ENCODE measurements at places on chromosomes 5 and 9.
A peak's percentile ranks its signal among the peaks of the same experiment; 100 is the strongest.

DNA sequence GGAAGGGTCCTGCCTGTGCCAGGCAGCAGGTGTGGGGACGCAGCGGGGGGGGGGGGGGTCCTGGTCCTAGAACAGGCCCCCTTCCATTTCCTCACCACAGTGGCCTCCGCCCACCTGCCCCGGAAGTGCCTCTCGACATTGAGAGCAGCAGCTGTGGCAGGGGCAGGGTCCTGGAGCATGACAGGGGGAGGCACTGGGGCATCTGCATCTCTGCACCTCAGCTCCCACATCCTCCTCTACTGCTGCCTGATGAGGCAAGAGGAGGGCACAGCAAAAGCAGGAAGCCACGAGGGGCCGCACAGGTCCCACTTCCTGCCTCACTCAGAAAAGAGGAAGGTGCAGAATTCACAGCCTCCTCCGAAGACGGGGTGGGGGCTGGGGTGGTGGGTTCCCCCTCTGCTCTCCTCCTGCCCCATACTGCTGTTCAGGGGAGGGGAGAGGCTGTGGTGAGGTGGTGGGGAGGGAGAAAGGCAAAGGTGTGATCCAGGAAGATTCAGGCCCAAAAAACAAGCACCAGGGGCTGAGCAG, 14.8 kb downstream of the AKNA start:
- DNase-seq = peak; percentile 86

GRCh38 chr9:131178382-131178781, 53.0 kb downstream of the NUP214 start:
- DNase-seq = peak; percentile 78

DNA sequence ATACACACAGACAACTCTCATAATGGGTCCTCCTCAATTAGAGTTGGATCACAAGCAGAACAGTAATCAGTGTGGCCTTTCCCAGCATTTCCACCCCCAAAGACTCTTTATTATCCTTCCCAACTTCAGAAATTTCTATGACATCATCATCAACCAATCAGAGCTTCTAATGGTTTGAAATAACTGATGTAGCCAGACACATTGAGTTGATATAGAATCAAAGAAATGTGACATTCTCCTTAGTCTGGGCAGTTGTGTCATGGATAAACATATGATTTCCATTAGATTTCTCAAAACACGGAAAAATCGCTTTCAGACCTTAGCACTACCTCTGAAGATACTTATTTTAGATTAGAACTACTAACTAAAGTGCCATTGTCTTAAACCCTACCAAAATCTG, 75.7 kb upstream of the NFIB start:
- DNase-seq = no peak

DNA sequence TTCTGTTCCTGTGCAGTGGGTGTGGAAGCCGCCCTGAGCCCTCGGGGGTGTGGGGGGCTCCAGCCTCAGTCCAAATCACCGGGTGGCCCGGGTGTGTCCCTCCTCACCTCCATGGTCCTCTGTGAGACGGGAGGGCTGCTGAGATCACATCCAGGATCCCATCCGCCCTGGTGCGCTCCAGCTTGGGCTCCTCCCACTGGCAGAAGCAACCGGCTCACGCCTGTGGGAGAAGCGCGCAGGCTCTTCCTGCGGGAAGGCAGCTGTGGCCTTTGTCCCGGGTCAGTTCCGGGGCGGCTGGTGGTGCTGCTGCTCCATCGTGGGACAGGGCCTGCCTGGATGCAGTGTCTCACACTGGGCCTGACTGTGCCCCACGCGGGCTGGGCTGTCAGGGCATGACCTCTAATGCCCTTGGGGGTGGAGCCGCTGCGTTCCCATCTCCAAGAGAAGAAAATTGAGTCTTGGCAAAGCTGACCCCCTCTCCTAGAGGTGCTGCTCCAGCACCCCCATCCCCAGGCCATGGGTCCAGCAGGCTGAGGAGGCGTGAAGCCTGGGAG, 18.5 kb downstream of the OLFM1 start:
- DNase-seq = no peak

DNA sequence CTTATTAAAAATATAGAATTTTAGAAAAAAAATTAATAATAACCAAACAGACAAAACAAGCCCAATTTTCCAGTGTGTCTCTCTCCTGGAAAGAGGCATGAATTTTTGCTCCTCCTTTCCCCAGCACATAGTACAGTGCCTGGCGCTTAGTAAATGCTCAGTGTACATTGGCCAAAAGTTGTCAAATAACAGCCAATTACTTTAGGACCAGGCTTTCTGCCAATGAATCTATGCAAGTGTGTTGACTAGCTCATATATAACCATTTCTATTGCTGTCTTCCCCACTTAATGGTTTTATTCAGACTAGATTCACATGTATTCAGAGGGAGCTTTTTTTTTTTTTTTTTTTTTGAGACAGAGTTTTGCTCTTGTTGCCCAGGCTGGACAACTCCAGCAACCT, 120.1 kb upstream of the CD180 start:
- no peak for DNase-seq

DNA sequence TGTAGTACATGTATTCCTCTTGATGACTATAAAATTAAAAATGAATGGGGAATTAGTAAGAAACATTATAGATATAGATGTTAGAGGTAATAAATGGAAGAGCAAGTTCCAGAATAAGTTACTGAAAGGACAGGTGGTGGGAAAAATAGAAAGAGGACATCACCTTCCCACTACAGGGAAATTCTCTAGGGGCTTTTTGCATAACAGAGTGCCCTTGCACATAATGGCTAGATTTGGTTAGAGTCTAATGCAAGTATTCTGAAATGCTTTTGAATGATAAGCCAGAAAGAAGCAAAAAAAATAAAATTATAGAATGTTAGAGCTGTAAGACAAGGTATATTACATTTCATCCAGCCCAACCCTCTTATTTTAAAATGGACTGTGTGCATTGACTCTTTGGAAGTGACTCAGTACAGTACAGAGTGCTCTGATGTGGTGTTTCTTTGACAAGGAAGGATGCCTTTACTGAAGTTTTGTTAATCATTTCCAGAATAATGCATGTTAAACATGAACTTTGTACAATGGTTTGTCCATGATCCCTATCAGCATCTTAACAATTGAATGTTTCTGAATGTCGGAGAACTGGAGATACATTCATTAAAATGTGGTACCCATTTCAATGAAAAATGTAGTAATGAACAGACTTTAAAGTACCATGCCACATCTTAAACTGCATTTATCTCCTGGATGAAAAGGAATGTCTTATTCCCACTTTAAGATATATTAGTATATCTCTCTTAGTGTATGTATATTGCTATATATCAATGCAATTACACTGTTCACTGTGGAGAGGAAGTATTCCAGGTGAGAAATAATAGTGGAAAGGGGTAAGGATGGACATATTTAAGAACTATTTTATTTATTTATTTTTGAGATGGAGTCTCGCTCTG, 391.1 kb downstream of the ADGRV1 start:
- no peak for DNase-seq

- DNase-seq = no peak
Observed at GRCh38 chr9:18579536-18579935, 105.6 kb downstream of the ADAMTSL1 start.

GRCh38 chr9:106758911-106759310, 104.1 kb upstream of the ZNF462 start:
- DNase-seq = no peak

DNA sequence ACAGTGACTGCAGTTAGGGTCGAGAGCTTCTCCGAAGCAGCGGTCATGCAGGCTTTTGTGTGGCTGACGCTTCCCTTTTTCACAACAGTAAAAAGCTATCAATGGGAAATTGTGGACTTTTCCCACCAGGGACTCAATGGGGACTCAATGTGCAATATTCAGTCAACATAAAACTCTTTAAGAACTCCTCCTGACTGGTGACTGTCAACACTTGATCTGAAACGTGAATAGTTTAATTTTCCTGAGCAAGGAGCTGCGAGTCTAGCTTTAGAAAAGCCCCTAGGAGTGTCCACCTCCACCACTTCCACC, 28.7 kb downstream of the EXOC3 start:
- DNase-seq = peak; percentile 68

GRCh38 chr5:145937432-145938250, 1.3 kb downstream of the SH3RF2 start:
- no peak for DNase-seq

GRCh38 chr5:147906326-147907095, at the start of gene C5orf46:
TSS of gene C5orf46 (minus strand) at chr5:147906538. CDS start at chr5:147906501, 37 bp downstream.
- DNase-seq = no peak

DNA sequence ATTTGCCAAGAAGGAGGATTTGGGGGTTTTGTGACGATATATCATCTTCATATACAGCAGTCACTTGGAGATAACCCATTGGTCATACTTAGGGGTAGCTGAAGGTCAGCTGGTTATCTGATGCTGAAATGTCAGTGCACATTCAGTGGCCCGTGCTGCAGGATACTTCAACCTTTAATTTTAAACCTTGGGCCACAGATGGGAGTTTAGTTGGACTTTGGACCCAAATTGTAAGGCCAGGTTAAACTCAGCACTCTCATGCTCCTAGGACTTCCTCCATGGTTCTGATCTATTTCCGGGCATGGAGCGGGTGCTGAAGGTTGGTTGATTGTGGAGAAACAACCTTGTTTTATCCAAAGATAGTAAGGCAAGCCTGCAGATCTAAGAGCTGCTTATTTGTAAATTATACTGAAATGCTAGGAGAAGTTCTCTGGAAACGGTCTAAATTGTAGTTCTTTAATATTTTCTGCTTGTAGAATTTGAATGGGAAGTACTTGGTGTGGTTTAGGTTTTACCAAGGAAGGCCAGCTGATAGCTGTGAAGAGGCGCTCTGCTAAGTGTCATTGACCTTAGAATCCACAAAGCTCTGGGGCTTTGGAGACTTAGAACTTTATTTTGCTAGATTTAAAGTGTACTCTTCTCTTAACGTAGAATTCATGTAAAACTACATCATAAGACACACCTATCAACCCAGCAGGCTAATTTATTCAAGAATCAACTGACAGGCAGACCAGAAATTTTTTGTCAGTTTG, 38.6 kb downstream of the SLC44A1 start:
- DNase-seq = no peak

DNA sequence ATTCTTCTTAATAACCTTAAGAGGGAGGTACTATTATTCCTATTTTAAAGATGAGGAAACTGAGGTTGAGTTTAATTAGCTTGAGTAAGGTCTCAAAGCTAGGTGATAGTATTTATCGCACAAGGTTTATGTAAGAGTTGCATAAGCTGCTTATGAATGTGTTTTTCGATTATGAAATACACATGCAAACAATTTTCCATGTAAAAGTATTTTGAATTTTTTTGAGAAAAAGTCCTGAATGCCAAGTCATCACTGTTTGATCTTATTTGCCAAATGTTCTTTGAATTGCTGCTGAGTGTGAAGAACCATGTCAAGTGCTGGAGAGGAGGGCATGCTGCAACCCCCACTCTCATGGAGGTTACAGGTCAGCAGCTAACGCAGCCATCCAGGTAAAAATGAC, 174.4 kb downstream of the CARTPT start:
- DNase-seq = no peak

- no peak for DNase-seq
Observed at GRCh38 chr5:6759401-6759800, 46.2 kb downstream of the TENT4A start.

DNA sequence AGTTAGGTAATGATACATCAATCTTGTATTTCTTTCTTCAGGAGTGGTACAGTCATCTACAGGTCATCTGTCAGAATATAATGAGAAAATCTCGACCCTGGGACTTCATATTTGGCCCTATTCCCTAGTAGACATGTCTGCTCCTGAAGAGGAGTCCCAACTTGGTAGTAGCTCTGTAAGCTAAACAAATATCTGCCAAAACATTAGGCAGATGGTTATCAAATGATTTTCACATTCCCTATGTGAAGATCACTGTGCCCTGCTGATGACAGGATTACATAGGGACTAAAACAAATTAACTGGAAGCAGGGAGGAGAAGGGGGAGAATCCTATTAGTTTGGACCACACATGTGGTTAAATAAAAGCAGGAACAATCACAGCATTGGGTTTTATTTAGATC, 138.6 kb upstream of the NFIB start:
- no peak for DNase-seq

DNA sequence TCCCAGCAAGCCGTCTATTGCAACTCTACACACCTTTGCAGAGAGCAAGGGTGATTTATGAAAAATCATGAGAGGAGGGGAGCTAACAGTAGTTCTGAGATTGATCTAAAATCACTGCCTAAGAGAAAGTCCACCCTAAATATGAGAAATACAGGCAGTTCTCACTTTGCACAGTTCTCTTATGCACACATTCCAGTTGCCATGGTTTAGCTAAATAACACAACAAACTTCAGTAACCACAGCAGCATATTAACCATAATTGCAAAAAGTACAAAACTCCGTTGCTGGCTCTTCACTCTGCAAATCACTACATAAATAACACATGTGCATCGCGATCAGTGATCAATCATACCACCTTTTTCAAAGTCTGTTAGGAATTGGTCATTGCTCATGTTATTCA, 31.1 kb downstream of the PGGT1B start:
- no peak for DNase-seq

DNA sequence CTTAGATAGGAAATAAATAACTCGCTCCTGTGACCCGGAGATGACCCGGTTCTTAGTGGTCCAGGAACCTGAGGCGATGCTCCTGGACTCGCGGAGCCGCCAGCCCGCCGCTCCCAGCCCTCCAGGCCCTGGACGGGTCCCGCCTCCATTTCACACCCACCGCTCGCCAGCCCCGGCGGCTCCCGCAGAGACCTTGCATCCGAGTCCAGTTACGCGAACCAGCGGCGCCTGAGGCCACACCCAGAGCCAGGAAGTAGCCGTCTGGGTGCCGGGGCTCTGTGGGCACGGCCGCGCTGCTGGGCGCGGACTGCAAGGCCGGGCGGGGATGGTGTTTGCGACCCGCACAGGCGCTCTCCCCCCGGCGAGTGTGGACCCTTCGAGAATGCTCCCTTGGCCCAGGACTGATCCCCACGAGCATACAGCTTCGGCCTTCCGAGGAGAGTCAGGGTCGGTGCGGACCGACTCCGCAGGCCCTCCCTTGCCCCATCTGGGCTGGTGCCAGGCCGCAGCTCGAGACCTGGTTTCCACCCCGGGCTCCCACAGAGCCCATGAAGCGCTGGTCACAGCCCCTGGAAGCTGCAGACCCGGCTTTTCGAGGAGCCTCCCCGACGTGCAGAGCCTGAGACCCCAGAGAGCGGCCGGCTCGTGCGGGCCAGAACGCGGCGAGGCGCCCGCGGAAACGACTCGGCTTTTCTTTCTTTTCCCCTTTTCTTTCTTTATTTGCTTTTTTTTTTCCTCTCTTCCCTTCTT, 5.2 kb upstream of the BARX1 start:
- no peak for DNase-seq

DNA sequence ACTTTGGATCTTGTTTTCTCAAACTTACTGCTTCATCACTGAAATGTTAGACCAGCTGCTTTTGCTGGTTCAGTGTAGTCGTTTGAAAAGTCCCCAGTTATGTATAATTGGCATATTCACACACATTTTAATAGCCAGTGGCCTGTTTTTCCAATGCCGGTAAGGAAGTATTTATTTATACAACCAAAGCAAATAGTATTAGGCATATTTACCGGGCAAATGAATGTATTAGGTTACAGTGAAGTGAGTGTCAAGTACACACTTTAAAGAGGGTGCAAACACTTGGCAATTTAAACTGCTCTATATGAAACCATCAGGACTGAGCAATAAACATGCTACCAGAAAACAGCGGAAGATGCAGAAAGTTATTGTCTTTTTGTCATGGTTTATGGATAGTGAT, 242.9 kb downstream of the MCTP1 start:
- DNase-seq = no peak

All from inflammatory macrophage treated with lipopolysaccharide for 1 hour (primary cell).